ENCODE measurements at places on chromosomes 13 and 19.

DNA sequence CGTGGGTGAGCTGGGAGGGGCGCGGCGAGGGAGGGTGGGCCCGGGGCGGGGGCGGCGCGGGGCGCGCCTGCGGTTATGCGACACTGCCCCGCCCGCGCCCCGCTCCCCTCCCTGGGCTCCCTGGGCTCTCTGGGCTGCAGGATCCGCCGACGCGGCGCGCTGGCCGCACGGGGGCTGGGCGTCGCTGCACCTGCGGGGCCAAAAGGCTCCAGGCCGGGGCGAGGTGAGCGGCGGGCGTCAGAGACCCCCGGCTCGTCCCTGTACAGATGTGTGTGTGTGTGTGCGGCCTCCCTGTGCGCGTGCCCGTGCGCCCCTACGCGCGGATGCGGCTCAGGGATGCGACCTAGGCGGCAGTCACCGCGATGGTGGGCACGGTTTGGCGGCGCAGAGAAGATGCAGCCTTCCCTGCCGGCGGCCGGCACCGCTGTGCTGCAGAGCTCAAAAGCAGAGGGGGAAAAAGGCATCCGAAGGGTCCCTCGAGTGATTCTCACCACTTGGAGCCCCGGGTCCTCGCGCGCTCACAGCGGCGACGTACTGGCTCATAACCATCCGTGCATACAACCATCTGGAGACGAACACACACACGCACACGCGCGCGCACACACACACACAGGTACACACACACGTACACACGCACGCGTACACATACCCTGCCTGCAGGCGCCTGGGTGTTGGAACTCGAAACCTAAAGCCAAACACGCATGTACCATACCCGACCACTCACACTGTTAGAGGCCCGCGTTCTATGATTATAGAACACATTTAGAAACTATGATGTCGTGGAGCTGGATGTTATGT, 709 bp downstream of the ATP8A2 start:
- no peak for DNase-seq

GRCh38 chr19:51710163-51710562, 13.6 kb downstream of the HAS1 start:
- DNase-seq: no peak

- no peak for DNase-seq
Measured at GRCh38 chr13:97239943-97240787, 18.0 kb downstream of the MBNL2 start.

DNA sequence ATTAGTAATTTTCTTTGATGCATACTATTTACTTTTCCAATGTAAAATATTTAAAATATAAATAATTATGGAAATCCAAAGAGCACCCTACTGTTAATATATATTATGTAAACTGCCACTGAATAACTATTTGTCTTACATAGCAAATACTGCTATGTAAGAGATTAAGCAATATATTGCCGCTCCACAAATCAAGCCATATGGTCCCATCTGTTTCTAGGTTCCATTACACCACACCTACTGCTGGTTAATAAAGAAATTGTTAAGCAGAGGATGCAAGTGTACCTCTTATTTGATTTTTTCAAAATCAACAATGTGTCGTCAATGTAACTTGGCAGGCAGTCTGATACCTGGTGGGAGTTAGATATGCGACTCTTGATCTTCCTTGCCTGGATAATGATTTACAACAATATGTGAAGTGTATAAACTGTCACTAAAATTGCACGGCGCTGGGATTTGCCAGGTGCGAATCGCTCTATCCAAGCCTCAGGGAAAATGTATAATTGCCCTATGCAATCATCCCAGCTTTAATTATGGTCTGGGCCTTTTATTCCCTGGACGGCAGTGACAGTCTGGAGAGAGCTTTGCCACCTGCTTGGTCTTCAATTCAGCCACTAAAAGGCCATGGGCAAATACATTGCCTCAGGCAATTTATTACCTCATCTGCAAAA, 16.0 kb downstream of the SMAD9 start:
- DNase-seq: no peak

DNA sequence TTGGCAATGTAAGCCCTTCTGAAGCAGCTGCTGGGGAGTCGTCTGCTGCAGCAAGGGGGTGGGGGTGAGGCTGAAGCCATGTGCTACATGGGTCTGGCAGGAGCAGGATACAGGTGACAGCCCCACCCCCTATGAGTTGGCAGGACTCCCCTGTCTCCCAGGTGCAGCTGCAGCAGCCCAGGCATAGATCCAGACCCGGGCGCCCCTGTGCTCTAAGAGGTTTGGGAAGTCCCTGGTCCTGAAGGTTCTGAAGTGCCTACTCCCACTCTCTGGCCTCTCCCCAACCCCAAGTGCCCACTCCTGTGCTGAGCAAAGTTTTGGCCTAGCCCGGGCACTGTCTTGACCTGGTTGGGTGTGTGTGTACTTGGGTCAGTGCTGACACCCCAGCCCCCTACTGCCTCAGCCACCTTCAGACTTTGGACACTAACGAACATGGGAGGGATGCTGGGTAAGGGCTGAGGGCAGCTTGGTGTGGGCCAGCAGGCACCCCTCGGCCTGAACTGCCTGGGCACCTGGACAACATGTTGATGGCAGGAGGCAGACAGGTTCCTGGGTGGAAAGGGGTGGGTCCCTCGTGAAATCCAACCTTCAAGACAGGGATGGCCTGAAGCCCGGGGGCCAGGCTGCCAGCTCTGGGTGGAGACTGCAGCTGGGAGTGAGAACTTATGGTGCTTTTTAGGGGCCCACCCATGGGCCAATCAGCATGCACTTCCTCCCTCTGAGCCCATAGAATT, 54.1 kb upstream of the SLITRK6 start:
- DNase-seq: no peak

DNA sequence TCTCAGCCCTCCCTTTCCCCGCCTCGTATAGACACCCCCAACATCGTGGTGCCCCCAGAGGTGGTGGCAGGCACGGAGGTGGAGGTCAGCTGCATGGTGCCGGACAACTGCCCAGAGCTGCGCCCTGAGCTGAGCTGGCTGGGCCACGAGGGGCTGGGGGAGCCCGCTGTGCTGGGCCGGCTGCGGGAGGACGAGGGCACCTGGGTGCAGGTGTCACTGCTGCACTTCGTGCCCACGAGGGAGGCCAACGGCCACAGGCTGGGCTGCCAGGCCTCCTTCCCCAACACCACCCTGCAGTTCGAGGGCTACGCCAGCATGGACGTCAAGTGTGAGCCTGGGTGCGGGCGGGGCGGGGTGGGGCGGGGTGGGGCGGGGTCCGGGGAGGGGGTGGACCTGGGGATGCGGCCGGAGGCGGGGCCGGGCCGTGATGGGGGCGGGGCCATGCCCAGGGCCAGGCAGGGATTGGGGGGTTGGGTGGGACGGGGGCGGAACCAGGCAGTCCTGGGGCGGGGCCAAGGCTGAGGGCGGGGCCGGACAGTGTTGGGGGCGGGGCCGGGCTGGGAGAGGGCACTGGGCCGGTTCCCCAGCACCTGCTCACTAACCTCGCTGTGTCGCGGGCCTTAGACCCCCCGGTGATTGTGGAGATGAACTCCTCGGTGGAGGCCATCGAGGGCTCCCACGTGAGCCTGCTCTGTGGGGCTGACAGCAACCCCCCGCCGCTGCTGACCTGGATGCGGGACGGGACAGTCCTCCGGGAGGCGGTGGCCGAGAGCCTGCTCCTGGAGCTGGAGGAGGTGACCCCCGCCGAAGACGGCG, 7.8 kb downstream of the MAG start:
- no peak for DNase-seq

GRCh38 chr19:8515317-8515716, 1.4 kb upstream of the ZNF414 start:
- peak; percentile 92 for DNase-seq

GRCh38 chr13:39777021-39777420, 121.6 kb downstream of the COG6 start:
- DNase-seq: no peak

GRCh38 chr13:87678372-87678752, 7.2 kb downstream of the SLITRK5 start:
- no peak for DNase-seq

DNA sequence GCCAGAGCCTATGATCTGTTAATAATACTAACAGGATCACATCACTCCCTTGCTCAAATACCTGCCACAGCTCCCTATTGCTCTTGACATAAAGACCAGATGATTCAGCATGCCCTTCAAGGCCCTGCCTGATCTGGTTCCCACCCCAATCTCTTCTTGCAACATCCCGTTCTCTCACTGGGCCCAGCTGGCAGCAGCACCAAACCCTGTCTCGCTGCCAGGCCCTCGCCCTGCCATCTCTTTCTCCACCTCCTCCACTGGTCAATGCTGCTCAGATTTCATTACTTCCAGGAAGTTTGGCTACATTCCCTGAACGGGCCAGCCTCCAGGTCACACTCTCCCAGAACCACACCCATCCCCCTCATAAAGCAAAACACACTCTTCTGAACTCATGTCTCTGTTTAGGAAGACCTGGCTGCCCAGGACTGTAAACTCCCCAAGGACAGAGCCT, 8.6 kb upstream of the BCAT2 start:
- DNase-seq: no peak

DNA sequence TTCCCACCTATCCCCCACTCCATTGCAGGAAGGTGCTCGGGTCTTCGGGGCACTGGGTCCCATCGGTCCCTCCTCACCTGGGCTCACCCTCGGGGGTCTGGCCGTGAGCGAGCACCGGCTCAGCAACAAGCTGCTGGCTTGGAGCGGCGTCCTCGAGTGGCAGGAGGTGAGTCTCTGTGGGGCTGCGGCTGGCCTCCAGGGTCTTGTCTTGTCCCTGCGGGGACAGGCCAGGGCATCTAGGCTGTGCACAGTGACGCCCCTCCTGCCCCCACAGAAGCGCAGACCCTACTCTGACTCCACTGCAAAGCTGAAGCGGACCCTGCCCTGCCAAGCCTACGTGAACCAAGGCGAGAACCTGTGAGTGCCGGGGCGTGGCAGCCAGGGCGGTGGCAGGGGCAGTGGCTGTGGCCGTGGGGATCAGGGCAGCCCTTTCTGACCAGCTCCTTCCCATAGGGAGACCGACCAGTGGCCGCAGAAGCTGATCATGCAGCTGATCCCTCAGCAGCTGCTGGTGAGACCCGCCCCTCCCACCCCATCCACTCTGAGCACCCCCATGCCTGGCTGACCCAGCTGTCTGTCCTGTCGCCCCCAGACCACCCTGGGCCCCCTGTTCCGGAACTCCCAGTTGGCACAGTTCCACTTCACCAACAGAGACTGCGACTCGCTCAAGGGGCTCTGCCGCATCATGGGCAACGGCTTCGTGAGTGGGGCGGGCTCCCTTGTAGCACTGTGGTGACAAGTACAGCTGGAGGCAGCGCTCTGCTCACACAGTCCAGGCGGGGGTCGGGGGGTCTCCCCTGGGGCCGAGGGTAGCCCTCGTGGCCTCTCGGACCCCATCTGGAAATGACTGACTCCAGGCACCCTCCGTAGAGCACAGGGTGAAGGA, 3.7 kb downstream of the PTOV1 start:
- DNase-seq: no peak

DNA sequence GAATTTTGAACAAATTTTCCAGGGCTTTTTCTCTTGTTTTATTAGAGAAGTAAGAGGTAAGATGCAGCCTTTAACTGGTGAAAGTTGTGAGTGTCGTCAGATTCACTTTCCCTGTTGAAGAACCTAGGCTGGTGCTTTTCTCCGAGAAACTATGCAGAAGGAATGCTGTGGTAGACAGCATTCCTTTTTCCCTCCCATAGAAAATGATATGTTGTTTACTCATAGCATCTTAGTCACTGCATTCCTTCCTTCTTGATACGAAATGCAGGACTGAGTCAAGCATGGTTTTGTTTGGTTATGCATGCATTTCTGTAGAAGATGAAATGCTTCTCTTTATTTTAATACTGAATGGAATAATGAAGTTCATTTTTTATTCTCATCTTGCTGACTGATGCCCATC, 3.4 kb downstream of the ITGBL1 start:
- no peak for DNase-seq

GRCh38 chr19:36255316-36255715, 40.4 kb downstream of the ZNF146 start:
- no peak for DNase-seq

GRCh38 chr19:29680937-29681336, 15.7 kb downstream of the PLEKHF1 start:
- no peak for DNase-seq

DNA sequence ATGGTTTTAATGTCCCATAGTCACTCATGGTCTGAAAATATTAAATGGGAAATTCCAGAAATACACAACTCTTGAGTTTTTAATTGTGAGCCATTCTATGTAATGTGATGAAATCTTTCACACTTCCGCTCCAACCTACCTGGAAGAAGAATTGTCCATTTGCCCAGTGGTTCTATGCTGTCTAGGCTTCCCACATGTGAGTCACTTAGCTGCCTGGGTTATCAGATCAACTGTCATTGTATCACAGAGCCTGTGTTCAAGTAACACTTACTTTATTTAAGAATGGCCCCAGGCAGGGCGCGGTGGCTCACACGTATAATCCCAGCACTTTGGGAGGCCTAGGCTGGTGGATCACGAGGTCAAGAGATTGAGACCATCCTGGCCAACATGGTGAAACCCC, 1450.5 kb downstream of the EFNB2 start:
- DNase-seq: no peak

DNA sequence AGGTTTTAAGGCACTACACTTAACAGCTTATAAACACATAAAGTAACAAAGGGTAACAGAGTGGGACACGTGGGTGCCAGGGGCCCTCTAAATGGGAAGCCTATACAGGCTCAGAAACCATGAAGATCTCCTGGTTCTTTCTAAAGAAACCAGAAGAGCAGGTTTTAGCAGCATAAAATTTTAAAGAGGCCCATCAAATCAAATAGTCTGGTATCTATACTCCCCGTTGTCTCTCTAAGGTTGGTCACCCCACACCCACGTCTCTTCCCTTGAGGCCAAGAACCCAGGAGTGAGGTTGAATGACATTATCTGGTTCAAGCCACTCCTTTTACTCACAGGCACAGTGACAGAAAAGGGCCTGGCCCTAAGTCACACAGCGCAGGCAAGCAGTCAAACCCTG, 4.6 kb upstream of the DYRK1B start:
- DNase-seq: no peak

GRCh38 chr13:51501592-51502152, 48.8 kb upstream of the INTS6 start:
- peak; percentile 61 for DNase-seq

DNA sequence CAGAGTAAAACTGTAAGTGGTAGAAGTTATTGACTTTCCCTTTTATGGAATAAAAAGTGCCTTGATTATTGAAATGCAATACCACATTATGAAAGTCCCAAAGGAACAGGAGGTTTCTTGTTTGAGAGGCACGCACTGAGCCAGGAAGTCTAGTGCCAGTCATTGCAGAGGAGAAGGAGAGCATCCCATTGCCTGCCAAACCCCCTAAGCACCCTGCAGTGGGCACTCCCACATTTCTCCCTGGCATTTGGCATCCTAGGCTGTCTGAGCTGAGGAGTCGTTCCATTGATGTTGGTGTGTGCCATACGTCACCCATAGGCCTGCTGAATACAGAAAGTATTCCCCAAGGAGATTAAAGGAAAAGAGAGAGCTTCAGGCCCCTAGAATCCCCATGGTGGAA, 85.7 kb upstream of the MBNL2 start:
- no peak for DNase-seq

- no peak for DNase-seq
Measured at GRCh38 chr13:105395041-105395440, 1140.4 kb downstream of the EFNB2 start.

DNA sequence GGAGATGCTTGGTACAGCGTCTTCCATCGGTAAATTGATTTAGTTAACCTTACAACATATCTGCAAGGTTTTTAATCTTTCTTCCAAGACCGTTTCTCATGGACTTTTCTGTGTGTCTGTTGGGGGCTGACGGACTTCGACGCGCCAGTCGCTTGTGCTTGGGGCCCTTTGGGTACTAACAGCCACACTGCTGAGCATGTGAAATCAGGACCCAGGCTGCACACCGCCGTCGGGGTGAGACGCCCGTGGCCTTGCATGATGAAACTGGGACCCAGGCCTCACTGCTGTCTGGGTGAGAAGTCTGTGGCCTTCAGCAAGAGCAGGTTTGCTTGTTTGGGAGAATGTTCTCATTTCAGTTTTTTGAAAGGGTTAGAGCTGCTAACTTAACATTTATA, 9.8 kb downstream of the ATP4B start:
- no peak for DNase-seq
